ENCODE measurements at places on chromosomes 13 and 19. TPM values are rescaled to one million over a fixed set of nuclear protein-coding genes. Genes with fewer than 3 reads are reported as not detected.

GRCh38 chr19:33447336-33448158 lies 74.0 kb downstream of the CEBPG start:
- no peak for DNase-seq
- no peaks in the 10 kb centered on the region for H3K27me3 ChIP-seq
- H3K4me1 ChIP-seq, result no peaks in the 10 kb centered on the region

GRCh38 chr13:91468301-91468700 lies 69.9 kb downstream of the GPC5 start:
- H3K27ac ChIP-seq, result no peak overlapping the region
- no peak overlapping the region for H3K4me3 ChIP-seq
- H3K27me3 ChIP-seq, result no peaks in the 10 kb centered on the region
- H3K4me1 ChIP-seq, result no peaks in the 10 kb centered on the region
- no peaks in the 10 kb centered on the region for H3K36me3 ChIP-seq

DNA sequence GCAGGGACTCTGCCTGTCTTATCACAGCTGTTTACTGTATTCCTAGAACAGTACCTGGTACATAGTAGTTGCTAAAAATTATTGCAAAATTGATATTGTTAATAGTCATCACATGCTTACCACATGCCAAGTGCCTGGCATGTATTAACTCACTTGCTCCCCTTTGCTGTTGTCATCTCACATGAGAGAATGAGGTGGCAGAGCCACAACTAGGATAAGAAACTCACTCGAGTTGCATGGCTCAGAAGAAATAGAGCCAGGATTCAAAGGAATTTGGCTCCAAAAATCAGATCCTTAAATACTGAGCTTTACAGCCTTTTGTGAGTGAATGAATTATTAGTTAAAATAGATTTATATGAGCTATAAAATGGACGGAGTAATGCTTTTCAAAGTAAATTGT lies 42.6 kb downstream of the B3GLCT start:
- no peaks in the 10 kb centered on the region for H3K36me3 ChIP-seq
- no peak for DNase-seq
- no peak overlapping the region for H3K4me3 ChIP-seq

- H3K27ac ChIP-seq, result no peak overlapping the region
- H3K4me3 ChIP-seq, result no peak overlapping the region
- H3K4me1 ChIP-seq, result no peaks in the 10 kb centered on the region
- H3K27me3 ChIP-seq, result no peaks in the 10 kb centered on the region
- H3K36me3 ChIP-seq, result no peaks in the 10 kb centered on the region
These were observed 420.6 kb downstream of the DCT start for GRCh38 chr13:94058821-94059360.

DNA sequence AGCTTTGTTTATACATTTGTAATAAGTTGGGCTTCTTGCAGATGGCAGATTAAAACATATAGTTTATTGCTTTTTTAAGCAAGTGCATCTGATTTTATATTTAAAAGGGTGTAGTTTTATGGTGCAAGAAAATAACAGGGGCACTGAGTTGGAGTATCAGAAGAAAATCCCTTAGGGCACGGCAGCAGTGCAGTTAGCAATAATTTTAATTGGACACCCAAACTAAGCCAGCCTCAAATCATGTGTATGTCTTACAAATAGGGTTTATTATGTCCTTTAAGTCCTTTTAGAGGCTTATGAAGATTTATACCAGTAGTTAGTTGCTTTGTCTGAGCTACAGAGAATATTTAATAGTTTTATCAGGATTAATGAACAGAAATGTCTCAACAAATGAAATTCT lies 57.5 kb downstream of the GPC6 start:
- H3K4me3 ChIP-seq, result no peak overlapping the region
- DNase-seq, result no peak
- no peaks in the 10 kb centered on the region for H3K36me3 ChIP-seq
- H3K27ac ChIP-seq, result no peak overlapping the region
- no peaks in the 10 kb centered on the region for H3K4me1 ChIP-seq

DNA sequence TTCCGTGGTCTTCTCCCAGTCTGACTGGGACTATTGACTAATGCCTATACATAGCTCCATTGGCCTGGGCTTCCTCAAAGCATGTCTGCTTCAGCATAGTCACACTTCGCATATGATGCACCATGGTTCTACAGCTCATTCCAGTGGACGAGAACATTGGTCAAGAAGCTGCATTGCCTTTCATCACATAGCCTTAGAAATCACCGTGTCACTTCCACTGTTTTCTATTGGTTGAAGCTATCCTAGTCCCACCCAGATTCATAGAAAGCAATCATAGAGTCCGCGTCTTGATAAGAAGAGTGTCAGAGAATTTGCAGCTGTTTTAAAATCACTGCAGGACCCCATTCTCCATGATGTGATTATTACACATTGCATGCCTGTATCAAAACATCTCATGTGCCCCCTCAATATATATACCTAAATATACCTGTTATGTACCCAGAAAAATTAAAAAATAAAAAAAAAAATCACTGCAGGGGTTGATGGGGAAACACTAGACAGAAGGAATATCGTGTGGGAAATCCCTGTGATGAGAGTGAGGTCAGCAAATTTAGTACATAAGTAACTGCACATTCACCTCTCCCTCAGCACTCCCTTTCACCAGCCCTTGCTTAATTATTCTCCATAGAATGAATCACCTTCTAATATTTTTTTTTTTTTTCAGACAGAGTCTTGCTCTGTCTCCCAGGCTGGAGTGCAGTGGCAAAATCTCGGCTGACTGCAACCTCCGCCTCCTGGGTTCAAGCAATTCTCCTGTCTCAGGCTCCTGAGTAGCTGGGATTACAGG lies 2.2 kb upstream of the ARHGAP33 start:
- H3K27me3 ChIP-seq, result no peaks in the 10 kb centered on the region
- no peak overlapping the region for H3K27ac ChIP-seq
- no peak for DNase-seq

DNA sequence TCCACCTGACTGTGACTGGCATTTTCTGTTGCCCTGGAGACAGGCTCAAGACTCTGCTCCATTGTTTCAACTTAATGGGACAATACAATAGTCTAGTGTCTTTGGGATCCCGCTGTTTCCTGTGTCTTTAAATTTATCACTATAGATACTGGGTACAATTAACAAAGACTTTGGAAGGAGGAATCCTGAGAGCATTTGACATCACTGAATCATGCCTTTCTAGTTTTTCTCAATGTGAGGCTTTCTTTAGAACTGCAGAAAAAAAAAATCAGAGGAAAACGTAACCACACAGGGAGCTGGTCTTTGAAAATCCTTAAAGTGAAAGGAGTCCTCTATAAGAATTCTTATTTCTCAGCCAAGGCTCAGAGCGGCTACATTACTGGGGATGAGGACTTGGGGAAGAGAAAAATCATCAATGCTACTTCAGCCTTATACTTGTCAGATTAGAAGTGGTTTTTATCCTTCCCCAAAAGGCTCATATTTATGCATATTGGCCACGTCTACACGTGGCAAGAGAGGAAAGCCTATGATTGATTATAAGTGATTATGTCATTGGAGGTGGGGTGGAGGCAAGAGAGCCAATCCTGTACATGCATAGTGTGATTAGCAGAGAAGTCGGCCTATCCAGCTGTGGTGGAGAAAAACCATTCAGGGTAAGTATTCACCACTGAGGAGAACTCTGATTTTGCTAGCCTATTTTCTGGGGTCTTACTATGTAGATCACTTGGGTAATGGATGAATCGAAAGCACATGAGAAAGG lies 34.4 kb upstream of the UBL3 start:
- no peak for DNase-seq
- H3K4me3 ChIP-seq, result no peak overlapping the region
- H3K27me3 ChIP-seq, result no peaks in the 10 kb centered on the region
- no peaks in the 10 kb centered on the region for H3K36me3 ChIP-seq
- no peaks in the 10 kb centered on the region for H3K4me1 ChIP-seq

DNA sequence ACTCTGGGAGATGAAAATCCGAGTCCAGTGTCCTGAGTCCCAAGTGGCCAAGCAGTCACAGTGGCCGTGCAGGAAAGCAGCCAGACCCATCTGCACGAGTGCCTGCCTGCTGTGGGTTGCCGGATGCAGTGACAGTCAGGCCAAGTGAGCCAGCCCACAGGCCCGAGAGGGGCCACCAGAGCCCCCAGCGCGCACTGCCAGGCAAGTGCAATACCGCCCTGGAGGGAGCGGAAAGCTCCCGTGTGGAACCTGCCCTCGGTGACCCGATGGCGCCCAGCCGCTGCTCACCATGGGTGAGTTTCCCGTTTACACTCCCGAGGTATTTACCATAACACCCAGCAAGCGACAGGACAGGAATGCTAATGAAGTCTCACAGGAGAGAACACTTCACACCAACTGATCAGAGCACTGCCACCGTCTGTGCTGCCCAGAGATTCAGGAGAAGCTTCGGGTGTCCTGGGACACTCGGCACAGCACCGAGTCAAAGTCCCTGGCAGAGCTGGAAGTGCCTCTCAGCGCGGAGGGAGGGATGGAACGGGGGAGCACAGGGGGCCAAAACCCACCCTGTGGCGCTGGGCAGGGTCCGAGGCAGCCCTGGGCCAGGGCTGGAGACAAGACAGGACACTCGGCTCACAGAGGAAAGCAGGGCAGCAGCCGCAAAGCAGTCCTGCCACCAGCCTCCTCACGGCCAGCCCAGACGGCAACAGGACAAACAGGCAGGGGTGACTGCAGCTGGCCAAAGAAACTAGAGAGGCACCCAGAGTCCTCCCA lies 21.3 kb upstream of the TINCR start:
- DNase-seq, result no peak
- H3K36me3 ChIP-seq, result peaks cover 12% of the 10 kb centered on the region
- no peak overlapping the region for H3K4me3 ChIP-seq
- no peaks in the 10 kb centered on the region for H3K27me3 ChIP-seq

GRCh38 chr19:35316560-35316959 lies 12.4 kb upstream of the CD22 start:
- no peaks in the 10 kb centered on the region for H3K27me3 ChIP-seq
- H3K36me3 ChIP-seq, result no peaks in the 10 kb centered on the region
- no peak for DNase-seq
- H3K27ac ChIP-seq, result no peak overlapping the region

- H3K4me3 ChIP-seq, result no peak overlapping the region
- H3K36me3 ChIP-seq, result no peaks in the 10 kb centered on the region
- H3K27me3 ChIP-seq, result no peaks in the 10 kb centered on the region
These were observed 19.4 kb downstream of the GPC5 start for GRCh38 chr13:91417660-91418325.

DNA sequence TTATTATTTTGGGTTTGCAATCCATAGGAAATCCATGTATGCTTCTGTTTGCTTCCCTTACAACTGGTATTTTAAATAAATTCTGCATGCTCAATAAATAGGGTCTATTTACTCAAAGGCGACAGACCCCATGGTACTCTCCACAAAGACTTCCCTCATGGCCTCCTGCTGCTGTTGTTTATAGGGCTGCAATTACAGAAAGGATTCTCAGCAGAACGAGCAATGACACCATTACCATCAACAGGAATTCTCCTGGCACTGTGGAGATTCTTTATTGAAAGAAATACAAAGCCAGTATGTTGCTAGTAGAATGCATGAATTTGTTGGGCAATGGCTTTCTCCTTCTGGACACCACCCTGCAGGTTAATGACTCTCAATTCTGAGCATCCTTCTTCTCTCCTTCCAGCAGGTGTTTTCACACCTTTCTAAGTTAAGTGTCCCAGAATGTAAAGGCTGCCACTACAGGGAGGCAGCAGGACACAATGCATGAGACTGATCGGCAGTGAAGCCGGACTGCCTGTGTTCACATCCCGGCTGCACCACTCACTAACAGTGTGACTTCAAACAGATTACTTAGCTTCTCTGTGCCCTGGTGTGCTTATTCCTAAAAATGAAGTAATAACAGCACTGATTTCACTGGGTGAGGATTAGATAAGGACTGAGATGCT lies 360.2 kb downstream of the DNAJC15 start:
- no peaks in the 10 kb centered on the region for H3K27me3 ChIP-seq
- no peaks in the 10 kb centered on the region for H3K36me3 ChIP-seq
- H3K27ac ChIP-seq, result no peak overlapping the region
- H3K4me1 ChIP-seq, result no peaks in the 10 kb centered on the region
- no peak overlapping the region for H3K4me3 ChIP-seq
- DNase-seq, result no peak

- H3K4me1 ChIP-seq, result no peaks in the 10 kb centered on the region
- H3K4me3 ChIP-seq, result no peak overlapping the region
- H3K27me3 ChIP-seq, result peaks cover under 1% of the 10 kb centered on the region
These were observed 41.7 kb upstream of the VSTM2B start for GRCh38 chr19:29483944-29484581.

DNA sequence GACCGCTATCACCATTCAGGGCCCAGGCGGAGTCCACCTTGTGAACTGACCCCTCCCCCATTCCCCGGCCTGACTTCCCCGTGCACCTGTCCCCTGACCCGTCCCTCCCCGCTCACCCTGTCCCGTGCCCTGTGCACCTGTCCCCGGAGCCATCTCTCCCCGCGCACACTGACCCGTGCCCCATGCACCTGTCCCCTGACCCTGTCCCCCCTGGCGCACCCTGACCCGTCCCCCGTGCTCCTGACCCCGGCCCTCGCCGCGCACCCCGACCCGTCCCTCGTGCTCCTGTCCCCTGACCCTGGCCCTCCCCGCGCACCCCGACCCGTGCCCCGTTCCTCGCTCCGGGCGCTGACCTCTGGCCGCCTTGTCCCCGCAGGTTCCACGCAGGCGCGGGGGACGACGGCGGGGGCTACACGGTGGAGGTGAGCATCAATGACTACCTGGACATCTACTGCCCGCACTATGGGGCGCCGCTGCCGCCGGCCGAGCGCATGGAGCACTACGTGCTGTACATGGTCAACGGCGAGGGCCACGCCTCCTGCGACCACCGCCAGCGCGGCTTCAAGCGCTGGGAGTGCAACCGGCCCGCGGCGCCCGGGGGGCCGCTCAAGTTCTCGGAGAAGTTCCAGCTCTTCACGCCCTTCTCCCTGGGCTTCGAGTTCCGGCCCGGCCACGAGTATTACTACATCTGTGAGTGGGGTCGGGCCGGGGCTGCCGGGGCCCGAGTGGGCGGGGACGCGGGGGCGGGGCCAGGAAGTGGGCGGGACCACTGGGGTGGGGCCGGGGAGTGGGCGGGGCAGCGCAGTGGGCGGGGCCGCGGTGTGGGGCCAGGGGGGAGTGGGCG lies 9.7 kb downstream of the EFNA2 start:
- no peaks in the 10 kb centered on the region for H3K36me3 ChIP-seq
- no peak for DNase-seq
- H3K4me3 ChIP-seq, result no peak overlapping the region

- DNase-seq, result no peak
- H3K36me3 ChIP-seq, result no peaks in the 10 kb centered on the region
- no peaks in the 10 kb centered on the region for H3K4me1 ChIP-seq
- no peak overlapping the region for H3K27ac ChIP-seq
- H3K4me3 ChIP-seq, result no peak overlapping the region
These were observed 1210.1 kb downstream of the DIAPH3 start for GRCh38 chr13:58953638-58954037.

The FPR3 gene
- 0.08 TPM for total RNA-seq

The WDR87 gene
- not detected for total RNA-seq

The C19orf44 gene
- 4.4 TPM for total RNA-seq

The TSC22D1 gene
- 31.8 TPM for total RNA-seq

The C5AR2 gene
- total RNA-seq, result 0.03 TPM

The LILRA1 gene
- not detected for total RNA-seq

The ENOX1 gene
- 0.23 TPM for total RNA-seq

The PSG2 gene
- not detected for total RNA-seq

The ZNF442 gene
- 2.5 TPM for total RNA-seq

The ZNF492 gene
- not detected for total RNA-seq

Data from Panc1 (cell line).